G401 (cell line): ENCODE measurements at places on chromosomes 12 and 14. TPM values are rescaled to one million over a fixed set of nuclear protein-coding genes. Genes with fewer than 3 reads are reported as not detected.
A peak's percentile ranks its signal among the peaks of the same experiment; 100 is the strongest.

MGAT4C gene
- total RNA-seq = 0.18 TPM in 1 of 2 replicates, not detected in the other

GLT8D2 gene
- total RNA-seq = 9.5 and 19.2 TPM in 2 replicates

ADAM21 gene
- total RNA-seq = 0.06 TPM in 1 of 2 replicates, not detected in the other

JPH4 gene
- not detected in 2 replicates for total RNA-seq

TAS2R7 gene
- not detected in 2 replicates for total RNA-seq

HEBP1 gene
- total RNA-seq = 44.1 and 44.6 TPM in 2 replicates

KRT85 gene
- total RNA-seq = not detected in 2 replicates

DNA sequence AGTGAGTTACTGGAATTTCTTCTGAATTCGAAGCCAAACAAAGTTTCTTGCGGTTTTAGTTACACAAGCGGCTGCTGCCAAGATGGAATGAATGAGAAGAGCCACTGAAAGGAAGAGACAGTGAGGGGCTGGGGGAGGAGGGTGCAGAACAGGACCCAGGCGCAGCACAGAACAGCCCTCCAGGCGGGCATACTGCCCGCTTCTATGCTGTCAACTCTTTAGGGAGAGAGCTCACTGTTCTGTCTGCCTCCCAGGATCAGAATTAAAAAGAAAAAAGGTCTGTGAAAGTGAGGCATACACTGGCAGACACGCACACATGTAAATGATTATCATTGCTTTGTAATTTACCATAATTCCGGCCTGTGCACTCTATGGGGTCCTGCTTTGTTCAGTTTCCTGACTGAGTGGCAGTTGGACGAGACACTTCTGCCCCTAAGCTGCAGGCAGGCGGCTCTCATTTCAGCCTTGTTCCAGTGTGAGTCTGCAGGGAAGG lies 231.6 kb downstream of the CACNA1C start:
- DNase-seq = no peak

GRCh38 chr14:101476258-101476915 lies 84.9 kb upstream of the DIO3 start:
- no peak for DNase-seq

- no peak for DNase-seq
Observed at GRCh38 chr12:109568486-109568885, 4.8 kb downstream of the MMAB start.

- DNase-seq = peak; percentile 26
Observed at GRCh38 chr12:109387425-109388166, 39.9 kb downstream of the MYO1H start.

- no peak for DNase-seq
Observed at GRCh38 chr12:71694099-71694820, 8.4 kb downstream of the TMEM19 start.

DNA sequence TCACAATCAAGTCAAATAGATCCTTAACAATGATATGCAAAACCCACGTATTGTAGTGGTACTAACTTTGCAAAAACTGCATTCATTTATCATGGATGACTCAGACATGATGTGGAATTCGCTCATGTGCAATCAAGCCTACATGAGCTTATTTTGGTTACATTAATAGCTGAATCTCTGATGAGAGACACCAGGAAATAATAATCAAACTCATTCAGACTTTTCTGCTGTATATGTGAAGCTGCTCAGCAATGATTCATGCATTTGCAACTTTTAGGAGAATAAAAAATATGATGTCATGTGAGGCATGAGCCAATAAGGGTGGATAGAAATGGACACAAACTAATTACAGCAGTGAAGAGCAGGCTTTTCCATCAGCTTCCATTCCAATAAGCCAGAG lies 1075.8 kb upstream of the TMEM132C start:
- no peak for DNase-seq

GRCh38 chr12:115500872-115501271 lies 776.6 kb downstream of the MED13L start:
- no peak for DNase-seq
